ENCODE measurements at places on chromosomes 11 and 22. TPM values are rescaled to one million over a fixed set of nuclear protein-coding genes. Genes with fewer than 3 reads are reported as not detected.

RFPL1 gene
- total RNA-seq = not detected

POU2AF1 gene
- total RNA-seq = not detected

SMC1B gene
- 0.03 TPM for total RNA-seq

GGT5 gene
- 4.0 TPM for total RNA-seq

MGAT3 gene
- 0.91 TPM for total RNA-seq

HTR3A gene
- not detected for total RNA-seq

TEX12 gene
- not detected for total RNA-seq

FGF3 gene
- not detected for total RNA-seq

MS4A6E gene
- total RNA-seq = not detected

NFAM1 gene
- total RNA-seq = not detected

FDX1 gene
- total RNA-seq = 17.2 TPM

TMPRSS5 gene
- 0.08 TPM for total RNA-seq

SRRD gene
- 25.6 TPM for total RNA-seq

MUC6 gene
- not detected for total RNA-seq

SPCS2 gene
- total RNA-seq = 226 TPM

CHRM1 gene
- total RNA-seq = 0.06 TPM

TBX1 gene
- 4.2 TPM for total RNA-seq

UBQLN3 gene
- not detected for total RNA-seq

TNNI2 gene
- 0.36 TPM for total RNA-seq

HMOX1 gene
- total RNA-seq = 356 TPM

MYRF gene
- total RNA-seq = 15.3 TPM

UPK3A gene
- not detected for total RNA-seq

RASD2 gene
- 0.84 TPM for total RNA-seq

RIMBP3C gene
- total RNA-seq = 0.13 TPM

KRTAP5-1 gene
- total RNA-seq = not detected

PAMR1 gene
- total RNA-seq = 0.03 TPM

POU2AF2 gene
- total RNA-seq = not detected

IMMP1L gene
- 33.5 TPM for total RNA-seq

TUBA8 gene
- 0.95 TPM for total RNA-seq

LRRC55 gene
- not detected for total RNA-seq

XKR3 gene
- not detected for total RNA-seq

UQCC3 gene
- total RNA-seq = 32.6 TPM

HOATZ gene
- not detected for total RNA-seq

OR5AR1 gene
- not detected for total RNA-seq

KCNJ5 gene
- total RNA-seq = not detected

OSBP2 gene
- 8.3 TPM for total RNA-seq

POU2AF3 gene
- 1.4 TPM for total RNA-seq

SLC1A2 gene
- 0.10 TPM for total RNA-seq

COX8A gene
- 1,019 TPM for total RNA-seq

MB gene
- total RNA-seq = 6.8 TPM

MMP8 gene
- not detected for total RNA-seq

OTUB1 gene
- 129 TPM for total RNA-seq

SNX19 gene
- total RNA-seq = 17.7 TPM

APOBEC3A gene
- not detected for total RNA-seq

OR8D1 gene
- total RNA-seq = not detected

PANX3 gene
- not detected for total RNA-seq

PRG3 gene
- total RNA-seq = not detected

ABTB2 gene
- 39.5 TPM for total RNA-seq

SHISAL1 gene
- 3.5 TPM for total RNA-seq

NCR3LG1 gene
- total RNA-seq = 2.5 TPM

RELT gene
- total RNA-seq = 7.7 TPM

C1QTNF4 gene
- 0.21 TPM for total RNA-seq

CDC42BPG gene
- 1.5 TPM for total RNA-seq

F2 gene
- 2.3 TPM for total RNA-seq

NCF4 gene
- total RNA-seq = not detected

CCND1 gene
- total RNA-seq = 180 TPM
